Anterior cingulate cortex (tissue), 58 donors: ENCODE measurements at places on chromosomes 1 and 21.

GRCh38 chr1:208603721-208604120 lies 359.5 kb upstream of the PLXNA2 start:
- no peak for DNase-seq

GRCh38 chr1:63442141-63442475 lies 74.7 kb downstream of the ALG6 start:
- no peak for DNase-seq

GRCh38 chr1:40627987-40628902 lies 37.2 kb downstream of the RIMS3 start:
- DNase-seq: no peak

GRCh38 chr1:95094923-95095322 lies 22.2 kb upstream of the ALG14 start:
- DNase-seq: no peak

GRCh38 chr1:8661185-8662110 lies 156.0 kb downstream of the RERE start:
- DNase-seq: no peak

- DNase-seq: no peak
These were observed 23.0 kb upstream of the PNRC2 start for GRCh38 chr1:23936481-23937176.

GRCh38 chr21:38503583-38503982 lies 5.3 kb upstream of the ERG start:
- no peak for DNase-seq

- DNase-seq: no peak
These were observed 300.9 kb downstream of the BRINP3 start for GRCh38 chr1:190176776-190177175.

DNA sequence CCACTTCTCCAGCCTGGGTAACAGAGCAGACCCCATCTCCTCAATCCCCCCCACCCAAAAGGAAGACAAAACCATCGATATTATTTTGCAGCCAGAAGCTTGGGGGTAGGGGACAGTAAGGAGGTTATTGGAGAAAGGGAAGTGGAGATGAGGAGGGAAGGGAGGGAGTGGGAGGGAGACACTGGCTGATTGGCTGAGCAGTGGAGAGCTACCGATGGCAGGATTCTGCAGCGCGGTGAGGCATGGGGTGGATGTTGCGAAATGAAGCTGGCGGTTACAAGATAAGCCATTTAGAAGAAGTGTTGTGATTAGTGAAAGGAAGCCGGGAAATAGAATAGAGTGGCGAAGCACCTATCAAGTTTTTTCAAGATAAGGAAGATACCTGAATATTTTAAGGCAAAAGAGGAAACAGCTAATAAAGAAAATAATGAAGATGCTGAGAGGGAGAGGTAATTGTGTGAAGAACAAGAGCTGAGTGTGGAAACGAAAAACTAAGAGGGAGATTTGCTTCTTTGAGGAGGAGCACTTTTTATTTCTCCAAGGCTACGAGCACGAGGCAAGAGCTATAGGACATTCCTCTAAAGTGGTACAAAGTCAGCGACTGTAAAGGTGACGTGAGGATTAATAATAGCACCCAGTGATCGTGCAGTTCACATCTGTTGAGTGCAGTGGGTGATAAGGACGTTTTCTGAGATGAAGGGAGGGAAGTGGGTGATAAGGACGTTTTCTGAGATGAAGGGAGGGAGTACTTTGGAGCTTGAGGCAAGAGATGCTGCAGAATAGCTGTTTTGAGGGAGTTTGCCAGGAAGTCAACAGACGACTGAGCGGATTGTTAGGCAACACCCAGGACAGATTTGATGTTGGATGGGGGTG lies 103.2 kb upstream of the KIF26B start:
- no peak for DNase-seq

GRCh38 chr1:18726368-18726767 lies 95.7 kb downstream of the PAX7 start:
- DNase-seq: no peak

DNA sequence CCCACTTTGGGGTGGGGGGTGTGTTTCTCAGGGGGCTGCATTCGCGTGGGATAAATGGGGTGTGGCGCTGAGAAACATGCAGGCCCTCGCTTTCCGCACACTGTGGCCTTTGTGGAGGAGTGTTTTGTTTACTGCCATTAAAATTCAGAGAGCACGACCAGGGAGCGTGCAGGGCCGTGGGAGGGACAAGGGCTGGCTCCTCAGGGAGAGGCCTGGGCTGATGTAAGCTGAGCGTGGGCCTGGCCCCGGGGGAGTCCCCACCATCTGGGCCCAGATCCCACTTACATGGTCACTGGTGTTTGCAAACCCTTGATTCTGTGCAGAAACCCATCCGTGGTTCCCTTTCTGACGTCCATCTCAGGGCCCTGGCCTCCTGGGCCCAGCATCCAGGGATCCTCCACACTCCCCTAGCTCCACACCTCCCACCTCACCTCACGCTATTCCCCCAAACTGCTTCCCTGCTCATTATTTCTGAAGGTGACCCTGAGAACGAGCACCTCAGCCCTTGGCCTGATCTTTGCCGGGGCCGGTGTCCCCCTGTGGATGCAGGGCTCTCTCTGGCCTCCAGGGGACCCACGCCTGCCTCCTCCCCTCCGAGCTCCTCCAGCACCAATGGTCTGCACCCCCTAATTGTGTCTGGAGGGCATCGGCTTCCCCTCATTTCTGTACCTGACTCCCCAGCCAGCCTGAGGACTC lies 92.5 kb upstream of the SIM2 start:
- DNase-seq: peak; percentile 14

DNA sequence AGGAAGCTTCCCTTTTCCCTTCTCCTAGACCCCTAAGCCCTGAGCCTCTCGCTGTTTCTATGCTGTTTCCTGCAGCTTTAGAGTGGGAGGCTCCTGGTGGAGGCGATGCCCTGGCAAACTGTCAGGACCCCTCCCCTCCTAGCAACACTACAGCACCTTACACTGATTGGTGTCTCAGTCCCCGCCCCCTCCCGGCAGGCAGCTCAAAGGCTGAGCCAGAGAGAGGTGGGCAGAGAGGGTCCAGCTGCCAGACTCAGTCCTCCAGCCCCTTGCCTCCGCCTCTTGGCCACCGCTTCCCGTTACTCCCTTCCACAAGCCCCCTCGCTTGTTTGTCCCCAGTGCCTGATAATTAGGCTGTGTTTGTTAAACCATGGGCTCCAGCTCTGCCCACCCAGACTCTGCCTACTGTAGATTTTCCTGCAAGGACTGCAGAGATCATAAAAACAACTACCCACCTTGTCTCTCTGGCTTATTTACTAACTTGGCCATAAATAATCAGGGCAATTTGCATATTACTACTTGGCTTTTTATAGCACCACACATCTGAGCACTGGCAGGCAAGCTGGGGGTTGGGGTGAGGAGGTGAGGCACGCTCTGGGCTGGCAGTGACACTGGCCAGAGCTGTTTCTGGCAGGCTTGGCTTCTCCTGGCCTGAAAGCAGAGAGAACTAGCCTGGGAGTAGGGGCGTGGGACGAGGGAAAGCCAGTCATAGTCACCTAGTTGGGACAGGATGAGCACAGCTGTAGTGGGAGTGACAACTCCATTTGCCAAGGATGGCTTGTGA lies 107.5 kb downstream of the CSMD2 start:
- DNase-seq: no peak

GRCh38 chr1:157081707-157082106 lies 17.9 kb downstream of the ETV3L start:
- no peak for DNase-seq

GRCh38 chr21:39882151-39882838 lies 15.1 kb downstream of the PCP4 start:
- no peak for DNase-seq

DNA sequence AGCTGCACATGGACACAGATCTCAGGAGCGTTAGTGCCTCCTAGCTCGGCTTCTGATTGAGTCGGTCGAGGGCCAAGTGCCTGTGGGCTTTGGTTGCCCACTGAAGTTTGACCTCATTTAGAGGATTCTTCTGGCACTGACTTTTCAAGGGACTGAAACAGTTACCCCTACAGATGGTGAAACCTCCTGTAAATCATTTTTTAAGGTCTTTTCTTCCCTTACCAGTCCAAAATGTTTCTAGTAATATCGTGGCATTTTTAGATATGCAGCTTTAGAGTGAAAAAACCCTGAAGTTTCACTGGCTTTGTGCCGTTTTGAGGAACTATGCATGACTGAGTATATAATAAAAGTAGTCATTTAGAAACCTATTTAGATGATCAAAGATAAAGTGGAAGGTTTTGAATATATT lies 34.7 kb upstream of the L1TD1 start:
- DNase-seq: no peak

DNA sequence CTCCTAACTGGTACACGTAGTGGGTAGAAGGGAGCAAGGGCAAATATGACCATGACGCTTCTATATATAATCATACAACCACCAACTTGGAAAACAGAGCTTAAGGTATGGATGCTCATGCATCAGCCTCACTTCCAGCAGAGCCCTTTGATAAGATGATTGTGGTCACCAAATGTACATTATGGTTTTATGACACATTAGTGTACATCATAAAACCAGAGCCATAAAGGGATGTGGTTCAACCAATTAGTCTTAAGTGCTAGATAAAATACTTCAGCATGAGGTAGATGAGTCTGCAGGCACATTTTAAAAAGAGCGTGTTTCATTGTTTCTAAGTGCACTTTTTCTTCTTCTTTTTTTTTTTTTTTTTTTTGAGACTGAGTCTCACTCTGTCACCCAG lies 43.7 kb downstream of the NIBAN1 start:
- no peak for DNase-seq

DNA sequence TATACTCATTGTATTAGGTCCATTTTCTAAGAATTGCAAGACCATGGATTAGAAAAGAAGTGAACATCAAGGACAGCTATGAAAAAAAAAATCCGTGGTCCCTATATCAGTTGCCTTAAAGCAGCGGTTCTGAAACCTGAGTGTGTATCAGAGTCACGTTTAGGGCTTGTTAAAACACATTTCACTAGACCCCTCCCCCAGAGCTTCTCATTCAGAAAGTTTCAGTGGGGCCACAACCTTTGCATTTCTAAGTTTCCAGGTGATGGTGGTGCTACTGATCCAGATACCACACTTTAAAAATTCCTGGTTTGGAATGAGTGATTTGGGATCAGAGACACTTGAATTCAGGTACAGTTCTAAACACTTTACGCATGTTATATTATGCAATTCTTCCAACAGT lies 96.1 kb upstream of the PRMT6 start:
- DNase-seq: no peak
